ENCODE measurements at places on chromosomes 4 and X.

- DNase-seq, result no peak
These were observed 90.2 kb downstream of the P2RY10 start for GRCh38 chrX:79035421-79035820.

DNA sequence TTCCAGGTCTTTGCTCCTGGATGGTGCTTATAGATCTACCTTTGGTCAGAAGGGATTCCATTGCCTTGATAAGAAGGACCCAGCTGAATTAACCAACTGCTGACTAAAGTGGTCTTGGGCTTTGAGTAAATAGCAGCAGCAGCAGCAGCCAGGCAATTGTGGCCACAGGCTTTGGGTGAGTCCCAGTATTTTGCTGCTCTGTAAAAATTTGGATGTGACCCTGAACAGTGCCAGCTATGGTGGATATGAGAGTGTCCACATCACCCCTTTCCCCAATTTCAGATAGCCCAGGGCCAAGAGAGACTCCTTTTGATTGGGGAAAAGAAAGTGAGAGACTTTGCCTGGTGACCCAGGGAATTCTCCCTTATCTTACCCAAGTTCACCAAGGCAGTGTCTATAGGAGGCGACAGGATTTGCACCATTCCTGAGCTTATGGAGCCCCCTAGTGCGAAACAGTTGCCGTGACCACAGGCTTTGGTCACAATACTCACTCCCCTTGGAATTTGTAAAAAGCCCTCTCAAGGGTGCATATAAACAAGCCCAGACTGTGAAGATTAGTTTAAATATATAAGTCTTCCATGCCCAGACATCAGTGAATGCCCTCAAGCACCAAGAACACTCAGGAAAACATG lies 518.0 kb downstream of the TMA16 start:
- DNase-seq, result no peak

DNA sequence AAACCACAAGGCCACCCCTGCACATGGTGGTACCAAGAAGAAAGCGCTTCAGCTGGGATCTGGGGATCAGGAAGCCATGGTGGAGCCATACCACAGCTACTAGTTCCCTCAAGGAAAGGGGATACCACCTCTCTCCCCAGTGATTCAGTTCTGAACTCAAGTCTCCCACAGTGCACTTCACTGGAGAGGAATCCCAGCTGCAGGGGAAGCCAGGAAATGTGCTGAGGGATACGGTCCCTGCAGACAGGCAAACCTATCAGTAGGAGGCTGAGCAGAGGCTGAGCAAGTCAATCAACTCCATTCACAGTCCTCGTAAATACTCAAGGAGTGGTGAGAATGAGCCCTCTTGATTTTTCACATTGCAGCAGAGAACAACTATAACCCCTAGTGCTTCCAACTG lies 11.0 kb downstream of the TMEM192 start:
- DNase-seq, result no peak

GRCh38 chr4:113398441-113399143 lies 349.1 kb downstream of the ANK2 start:
- no peak for DNase-seq

GRCh38 chrX:46575991-46576392 lies 2.4 kb downstream of the CHST7 start:
- DNase-seq, result no peak

GRCh38 chr4:35933901-35934300 lies 310.4 kb downstream of the ARAP2 start:
- no peak for DNase-seq

GRCh38 chrX:100980608-100981497 lies 11.3 kb downstream of the ARL13A start:
- no peak for DNase-seq

GRCh38 chr4:87118421-87118820 lies 102.0 kb downstream of the KLHL8 start:
- DNase-seq, result no peak

GRCh38 chrX:11478911-11479310 lies 185.7 kb downstream of the AMELX start:
- no peak for DNase-seq

GRCh38 chr4:186266729-186267456 lies 904 bp downstream of the F11 start:
- DNase-seq, result no peak

DNA sequence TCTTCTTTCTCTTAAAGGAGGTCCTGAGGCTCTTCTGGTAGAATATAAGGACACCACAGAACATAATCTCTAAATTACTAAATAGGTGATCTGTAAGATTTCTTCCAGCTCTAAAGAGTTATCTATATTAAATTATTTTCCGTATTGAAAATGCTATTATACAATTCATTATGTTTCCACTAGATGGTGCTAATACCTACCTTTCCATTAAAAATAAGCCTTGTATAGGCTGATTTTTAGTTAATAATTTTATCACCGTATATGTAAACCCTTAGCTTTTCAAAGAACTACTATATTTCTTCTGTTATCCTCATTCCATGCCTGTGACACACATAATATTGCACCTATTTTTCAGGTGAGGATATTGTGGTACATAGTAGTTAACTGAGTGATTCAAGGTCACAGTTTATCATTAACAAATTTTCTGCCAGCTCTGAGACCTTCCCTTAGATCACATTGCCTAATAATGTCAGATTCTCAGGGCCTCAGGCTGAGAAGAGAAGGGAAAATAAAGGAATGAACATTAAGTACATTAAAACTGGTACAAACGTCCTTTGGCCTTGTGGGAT lies 138.8 kb downstream of the TEX11 start:
- no peak for DNase-seq

DNA sequence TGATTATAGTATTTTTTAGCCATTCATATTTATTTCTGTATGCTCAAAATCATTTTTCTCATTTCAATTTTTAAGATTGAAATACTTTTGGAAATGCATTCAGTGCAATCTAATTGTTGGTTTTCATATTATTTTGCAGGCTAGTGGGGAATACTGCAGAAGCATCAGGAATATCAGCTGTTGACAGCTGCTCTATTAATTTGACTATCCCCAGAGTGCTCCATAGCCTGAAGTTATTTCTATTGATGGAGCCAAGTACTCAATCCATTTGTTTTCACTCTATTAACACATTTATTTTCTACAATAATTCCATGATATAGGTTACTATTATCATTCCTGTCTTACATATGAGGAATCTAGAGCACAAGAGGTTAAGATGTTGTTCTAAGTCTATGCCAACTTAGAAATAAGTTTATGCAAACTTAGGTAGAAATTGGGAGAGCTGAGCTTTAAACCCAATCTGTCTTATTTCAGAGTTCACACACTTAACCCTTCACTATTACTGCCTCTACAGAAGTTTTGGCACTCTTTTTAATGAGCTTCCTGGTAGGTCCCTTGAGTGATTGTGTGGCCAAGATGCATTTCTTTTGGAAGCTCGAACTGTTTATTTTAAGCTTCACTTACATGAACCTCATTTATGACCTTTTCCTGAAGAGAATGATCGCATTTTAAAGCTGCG lies 65.6 kb upstream of the PCDH18 start:
- DNase-seq, result no peak

DNA sequence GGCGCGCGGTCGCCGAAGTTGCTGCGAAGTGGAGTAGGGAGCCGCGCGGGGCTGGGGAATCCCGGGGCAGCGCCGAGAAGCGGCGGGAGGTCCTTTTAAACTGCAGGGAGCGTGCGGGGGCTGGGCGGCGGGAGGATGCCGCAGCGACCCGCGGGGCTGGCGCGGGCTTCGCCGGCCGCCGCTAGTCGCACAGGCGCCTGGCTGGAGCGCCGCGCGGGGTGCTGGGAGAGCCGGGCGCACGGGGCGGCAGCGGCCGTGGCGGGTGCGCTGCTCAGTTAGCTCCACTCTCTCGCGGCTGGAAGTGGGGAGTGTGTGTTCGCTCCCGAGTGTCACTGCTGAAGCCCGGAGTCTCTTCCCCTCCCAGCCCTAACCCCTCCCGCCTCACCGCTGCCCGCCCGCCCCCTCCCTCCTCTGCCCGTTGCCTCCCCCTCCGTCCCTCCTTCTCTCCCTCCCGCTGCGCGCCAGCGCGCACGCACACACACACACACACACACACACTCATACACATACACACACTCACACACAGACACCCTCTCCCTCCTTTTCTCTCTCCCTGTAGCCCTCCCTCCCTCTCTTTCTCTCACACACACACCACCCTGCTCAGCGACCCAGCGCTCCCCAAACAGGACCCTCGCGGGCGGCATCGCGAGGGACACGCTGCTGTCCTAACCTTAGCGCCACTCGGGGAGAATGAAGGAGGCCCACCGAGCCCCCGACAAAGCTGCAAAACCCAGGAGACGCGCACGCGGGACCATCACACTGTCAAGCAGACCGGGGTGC lies at the start of gene NDNF:
Gene NDNF (minus strand): TSS at position 312 of the 780 bp plus-strand sequence. CDS start 26,698 bp downstream, outside the sequence.
- DNase-seq, result peak; percentile 39

- no peak for DNase-seq
These were observed 93.1 kb downstream of the PCDH19 start for GRCh38 chrX:100316987-100317386.

- DNase-seq, result no peak
These were observed 46.5 kb downstream of the CPZ start for GRCh38 chr4:8639021-8639420.

DNA sequence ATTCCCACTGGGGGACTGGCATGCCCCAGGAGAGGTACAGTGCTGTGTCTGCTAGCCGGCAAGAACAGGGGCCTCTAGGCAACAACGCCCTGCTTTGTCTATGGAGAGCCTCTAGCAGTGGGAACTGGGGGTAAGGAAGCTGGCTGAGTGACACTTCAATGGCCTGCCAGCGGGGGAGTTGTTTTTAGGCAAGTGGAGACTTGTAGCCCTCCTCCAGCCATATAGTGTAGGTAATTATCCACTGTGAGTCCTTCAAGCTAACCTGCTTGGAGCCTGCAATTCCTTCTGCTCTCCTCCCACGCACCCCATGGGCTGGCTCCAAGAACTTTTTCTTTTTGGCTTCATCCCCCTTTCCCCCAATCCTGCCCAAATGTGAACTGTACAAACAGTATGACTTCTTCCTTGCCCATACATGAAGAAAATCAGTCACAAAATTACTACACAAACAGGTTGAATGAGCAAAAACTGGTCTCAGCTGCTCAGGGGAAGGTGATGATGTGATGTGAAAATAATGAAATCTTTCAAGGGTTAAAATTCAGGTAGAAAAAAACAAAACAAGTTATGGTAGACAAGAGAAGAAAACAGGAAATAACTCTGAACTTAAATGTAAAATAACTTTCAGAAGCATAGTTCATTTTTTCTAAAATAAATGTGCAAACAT lies 33.1 kb downstream of the LEF1 start:
- DNase-seq, result no peak

DNA sequence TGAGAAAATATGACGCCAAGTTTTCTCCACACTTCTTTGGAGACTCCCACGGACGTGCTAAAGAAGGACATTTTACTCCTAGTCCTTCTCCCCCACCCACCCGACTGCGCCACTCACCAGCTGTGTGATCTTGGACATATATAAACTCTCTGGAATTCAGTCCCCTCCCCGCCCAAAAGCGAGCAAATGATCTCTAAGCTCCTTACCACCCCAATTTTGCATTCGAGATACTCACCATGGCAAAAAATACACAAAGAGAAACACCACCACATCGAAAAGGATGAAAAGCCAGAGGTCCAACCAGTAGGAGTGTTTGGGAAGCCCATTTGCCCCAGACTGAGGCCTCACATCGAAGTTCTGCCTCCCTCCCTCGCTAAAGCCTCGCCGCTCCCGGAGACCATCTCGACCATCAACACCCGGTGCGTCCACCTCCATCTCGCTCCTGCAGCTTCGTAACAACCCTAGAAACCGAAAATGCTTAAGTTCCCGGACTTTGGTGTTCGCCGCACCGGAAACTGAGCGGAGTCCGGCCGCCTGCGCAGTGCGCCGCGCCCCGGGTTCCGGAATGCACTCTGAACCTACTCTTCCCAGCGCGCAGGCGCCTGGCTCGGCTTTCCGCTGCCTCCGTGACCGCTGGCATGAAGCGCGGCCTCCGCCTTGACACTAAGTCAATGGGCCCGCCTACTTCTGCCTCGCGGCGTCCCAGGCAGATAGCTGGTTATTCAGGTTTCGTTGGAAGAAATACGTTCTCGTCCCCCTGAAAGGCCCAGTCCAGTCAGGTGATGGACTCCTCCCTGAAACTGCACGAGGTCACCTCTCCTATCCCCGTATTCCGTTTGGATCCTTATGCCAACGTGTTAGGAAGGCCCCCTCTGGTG lies 21.6 kb downstream of the FABP2 start:
- DNase-seq, result peak; percentile 84

DNA sequence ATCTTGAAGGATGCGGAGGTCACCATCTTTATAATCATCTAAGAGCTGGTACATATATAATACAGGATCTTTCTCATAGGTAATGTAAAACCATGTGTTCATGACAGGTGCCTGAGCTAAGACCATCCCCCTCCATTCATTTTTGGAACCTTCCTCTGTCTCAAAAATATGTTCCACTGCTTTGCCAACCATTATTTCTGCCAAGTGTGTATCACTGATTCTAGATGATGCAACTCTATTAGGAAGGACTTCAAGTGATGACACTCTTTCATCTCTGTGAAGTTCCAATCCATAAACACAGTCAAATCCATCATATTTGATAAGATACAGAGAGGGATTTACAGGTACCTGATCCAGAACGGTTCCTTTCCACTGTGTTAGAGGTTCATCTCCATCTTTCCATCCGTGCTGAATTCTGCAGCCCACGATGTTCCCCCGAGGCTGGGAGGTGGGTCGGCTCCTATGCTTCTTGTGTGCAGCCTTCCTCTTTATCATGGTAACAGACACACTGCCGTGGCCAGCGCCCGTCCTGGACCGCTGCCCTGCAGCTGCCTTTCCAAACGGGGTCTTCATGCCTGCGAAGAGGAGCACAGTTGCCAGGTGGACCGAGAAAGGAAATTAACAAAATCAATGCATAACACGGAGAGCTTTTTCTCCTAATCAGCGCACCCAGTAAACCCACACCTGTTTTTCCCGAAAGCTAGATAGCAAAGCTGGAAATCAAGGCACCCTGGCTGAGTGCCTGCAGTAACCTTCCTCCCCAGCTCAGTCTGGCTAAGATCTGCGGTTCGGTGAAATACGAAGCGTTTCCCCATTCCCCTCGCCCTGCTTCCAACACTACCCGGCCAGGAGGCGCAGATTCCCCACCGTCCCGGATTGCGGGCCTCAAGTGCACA lies 718 bp downstream of the SPIN3 start:
- DNase-seq, result no peak

- DNase-seq, result no peak
These were observed 6.8 kb upstream of the MSL3 start for GRCh38 chrX:11751261-11751660.

DNA sequence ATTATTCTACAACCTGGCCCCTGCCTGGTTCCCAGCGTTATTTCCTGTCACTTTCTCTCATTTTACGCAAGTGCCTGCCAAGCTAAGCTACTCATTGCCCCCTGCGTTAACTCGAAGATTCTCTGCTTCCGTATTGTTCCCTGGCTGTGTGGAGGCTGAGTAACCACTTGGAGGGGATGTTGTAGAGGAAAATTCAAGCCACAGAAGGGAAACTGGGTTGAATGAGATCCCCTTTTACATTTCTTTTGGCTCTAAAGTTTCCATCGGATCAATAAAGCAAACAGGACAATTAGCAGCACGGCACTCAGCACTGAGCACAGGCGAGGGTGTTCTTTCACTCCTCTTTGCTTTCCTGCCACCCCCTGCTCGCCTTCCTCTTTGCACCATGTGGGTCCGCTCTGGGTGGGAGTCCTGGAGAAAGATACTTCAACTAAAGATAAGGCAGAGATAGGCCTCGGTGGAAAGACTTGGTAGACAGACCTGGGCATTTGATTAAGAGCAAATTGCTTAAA lies 4.2 kb upstream of the TMSB4X start:
- DNase-seq, result peak; percentile 73

- no peak for DNase-seq
These were observed 312.2 kb downstream of the ARHGAP24 start for GRCh38 chr4:85787133-85787532.
